ENCODE measurements at places on chromosomes 2 and 18.
A peak's percentile ranks its signal among the peaks of the same experiment; 100 is the strongest.

- peak overlapping the region; percentile 92 for H3K4me3 ChIP-seq
- DNase-seq: no peak
- H3K27me3 ChIP-seq: no peaks in the 10 kb centered on the region
- H3K27ac ChIP-seq: peak overlapping the region; percentile 100
- peaks cover 52% of the 10 kb centered on the region for H3K36me3 ChIP-seq
- peaks cover 58% of the 10 kb centered on the region for H3K4me1 ChIP-seq
Observed at GRCh38 chr2:61535449-61535848, 2.7 kb downstream of the XPO1 start.

DNA sequence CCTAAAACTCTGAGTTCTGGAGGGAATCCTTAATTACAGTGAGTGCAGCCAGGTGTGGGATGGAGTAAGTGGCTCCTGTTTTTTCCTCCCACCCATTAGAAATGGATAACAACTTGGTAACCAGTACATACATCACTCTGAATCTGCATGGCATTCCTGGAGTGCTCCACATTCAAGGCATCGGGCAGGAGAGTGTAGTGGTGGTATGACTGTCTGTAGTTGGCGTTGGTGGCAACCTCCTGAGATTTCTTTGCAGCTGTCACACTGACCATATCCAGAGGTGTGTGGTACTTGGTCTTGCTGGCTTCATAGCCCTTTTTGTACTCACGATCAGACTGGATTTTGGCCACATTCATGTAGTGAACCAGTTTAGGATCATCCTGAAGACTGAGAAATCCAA is 68.3 kb downstream of the NEB start:
- no peak overlapping the region for H3K27ac ChIP-seq
- no peaks in the 10 kb centered on the region for H3K36me3 ChIP-seq
- no peak for DNase-seq

- H3K27me3 ChIP-seq: peaks cover 12% of the 10 kb centered on the region
- peaks cover 54% of the 10 kb centered on the region for H3K4me1 ChIP-seq
- no peak for DNase-seq
- H3K36me3 ChIP-seq: peaks cover 16% of the 10 kb centered on the region
- H3K27ac ChIP-seq: peak overlapping the region; percentile 98
Observed at GRCh38 chr2:42360493-42360889, 526 bp downstream of the COX7A2L start.

DNA sequence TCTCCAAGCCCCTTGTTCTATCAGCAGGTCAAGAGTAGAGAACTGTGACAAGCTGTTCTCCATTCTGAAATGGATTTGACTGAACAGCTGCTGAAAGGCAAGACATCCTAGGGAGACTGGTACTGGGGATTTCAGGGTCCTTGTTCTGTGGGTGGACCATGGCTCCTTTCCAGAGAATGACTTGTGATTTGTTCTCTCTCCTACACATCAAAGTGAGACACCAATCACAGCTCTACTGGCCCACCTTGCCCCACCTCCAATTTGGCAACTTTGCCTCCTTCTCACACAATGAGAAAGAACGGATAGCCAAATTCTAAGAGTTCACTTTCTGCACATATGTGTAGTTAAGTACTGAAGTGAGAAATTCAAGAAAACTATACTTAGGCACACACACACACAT is 67.4 kb downstream of the BCL11A start:
- H3K27me3 ChIP-seq: peaks cover 32% of the 10 kb centered on the region
- no peak overlapping the region for H3K4me3 ChIP-seq
- no peak for DNase-seq
- no peak overlapping the region for H3K27ac ChIP-seq
- no peaks in the 10 kb centered on the region for H3K4me1 ChIP-seq
- no peaks in the 10 kb centered on the region for H3K36me3 ChIP-seq

DNA sequence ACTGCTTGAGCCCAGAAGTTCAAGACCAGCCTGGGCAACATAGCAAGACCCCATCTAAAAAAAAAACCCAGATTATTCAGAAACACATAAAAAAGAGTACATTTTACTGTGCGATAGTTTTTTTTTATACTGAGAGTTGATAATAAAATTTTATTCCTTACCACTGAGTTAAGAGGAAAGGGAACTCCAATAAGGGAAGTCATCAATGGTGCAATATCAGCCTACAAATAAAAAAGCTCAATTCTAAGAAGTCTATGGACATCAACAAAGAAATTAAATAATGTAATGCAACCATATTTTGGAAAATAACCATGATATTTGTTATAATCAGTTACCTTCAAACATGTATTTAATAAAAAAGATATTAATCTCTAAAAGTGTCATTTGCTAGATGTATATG is 46.6 kb downstream of the PIGN start:
- no peak overlapping the region for H3K27ac ChIP-seq
- no peaks in the 10 kb centered on the region for H3K27me3 ChIP-seq
- DNase-seq: no peak
- no peak overlapping the region for H3K4me3 ChIP-seq
- H3K36me3 ChIP-seq: peaks cover 15% of the 10 kb centered on the region

DNA sequence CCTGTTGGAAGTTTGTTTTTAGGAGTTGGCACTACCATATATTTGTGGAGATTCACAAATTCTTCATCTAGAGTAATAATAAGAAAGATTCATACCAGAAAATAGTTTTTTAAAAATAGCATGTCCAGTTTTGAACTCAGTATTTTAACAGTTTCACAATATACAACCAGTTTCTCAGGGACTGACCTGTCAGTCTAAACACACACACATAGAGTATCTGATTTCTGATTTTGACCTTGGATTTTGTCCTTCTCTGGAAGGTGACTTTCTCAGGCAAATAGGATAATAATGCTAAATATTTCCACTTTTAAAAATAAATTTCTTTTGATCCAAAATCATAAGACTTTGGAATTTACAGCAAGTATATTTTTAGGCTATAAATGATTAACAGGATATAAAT is 32.0 kb downstream of the MFSD6 start:
- H3K27ac ChIP-seq: no peak overlapping the region
- peaks cover 30% of the 10 kb centered on the region for H3K36me3 ChIP-seq
- DNase-seq: no peak
- H3K4me1 ChIP-seq: peaks cover 90% of the 10 kb centered on the region
- no peaks in the 10 kb centered on the region for H3K27me3 ChIP-seq

- DNase-seq: no peak
- H3K4me3 ChIP-seq: no peak overlapping the region
- no peaks in the 10 kb centered on the region for H3K36me3 ChIP-seq
- H3K4me1 ChIP-seq: no peaks in the 10 kb centered on the region
- no peak overlapping the region for H3K27ac ChIP-seq
- no peaks in the 10 kb centered on the region for H3K27me3 ChIP-seq
Observed at GRCh38 chr2:149924028-149924427, 336.5 kb upstream of the MMADHC start.

DNA sequence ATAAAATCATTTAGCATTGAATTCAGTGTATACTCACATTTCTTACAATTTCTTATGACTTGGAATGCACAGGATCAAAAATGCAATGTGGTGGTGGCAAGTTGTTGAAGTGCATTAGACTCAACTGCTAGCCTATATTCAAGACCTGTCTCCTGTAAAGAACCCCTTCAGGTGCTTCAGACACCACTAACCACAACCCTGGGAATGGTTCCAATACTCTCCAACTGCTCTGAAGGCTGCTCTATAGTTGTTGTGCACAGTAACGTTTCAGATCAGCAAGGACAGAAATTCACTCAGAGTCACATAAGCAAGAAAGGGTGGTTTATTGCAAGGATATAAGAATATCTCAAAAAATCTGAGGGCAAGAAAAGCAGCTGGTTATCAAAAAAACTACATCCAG is 6.5 kb downstream of the GKN1 start:
- H3K27ac ChIP-seq: no peak overlapping the region
- H3K36me3 ChIP-seq: no peaks in the 10 kb centered on the region
- no peak overlapping the region for H3K4me3 ChIP-seq
- no peak for DNase-seq
- peaks cover 54% of the 10 kb centered on the region for H3K27me3 ChIP-seq

DNA sequence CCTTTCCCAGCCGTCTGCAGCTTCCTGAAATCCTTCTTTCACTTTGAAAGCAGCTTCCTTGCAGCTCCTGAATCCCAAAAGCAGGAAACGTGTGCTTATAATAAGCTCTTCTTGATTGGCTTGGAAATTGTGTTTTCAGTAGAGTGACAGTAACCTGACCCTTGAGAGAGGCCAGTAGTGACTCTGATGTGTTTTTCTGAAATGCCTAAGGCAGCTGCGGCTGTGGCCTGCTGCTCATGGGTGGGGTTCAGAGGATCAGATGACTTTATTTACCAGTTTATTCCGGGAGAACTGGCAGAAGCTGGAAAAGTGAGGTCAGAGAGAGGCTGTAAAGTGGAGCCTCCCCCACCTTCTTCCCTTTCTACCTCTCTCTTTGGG is 31.9 kb upstream of the RPIA start:
- H3K4me3 ChIP-seq: no peak overlapping the region
- H3K27ac ChIP-seq: no peak overlapping the region
- DNase-seq: no peak
- peaks cover 5% of the 10 kb centered on the region for H3K36me3 ChIP-seq
- H3K4me1 ChIP-seq: no peaks in the 10 kb centered on the region
- H3K27me3 ChIP-seq: no peaks in the 10 kb centered on the region

GRCh38 chr2:218732052-218732760 is 21.6 kb downstream of the TTLL4 start:
- no peak overlapping the region for H3K4me3 ChIP-seq
- H3K36me3 ChIP-seq: peaks cover 12% of the 10 kb centered on the region
- no peak overlapping the region for H3K27ac ChIP-seq
- DNase-seq: no peak
- peaks cover 7% of the 10 kb centered on the region for H3K4me1 ChIP-seq

- no peak for DNase-seq
Observed at GRCh38 chr2:231397011-231397927, 1.8 kb downstream of the B3GNT7 start.

- H3K36me3 ChIP-seq: no peaks in the 10 kb centered on the region
- no peak for DNase-seq
- no peak overlapping the region for H3K4me3 ChIP-seq
- H3K27ac ChIP-seq: no peak overlapping the region
Observed at GRCh38 chr2:105977807-105978206, 216.3 kb downstream of the UXS1 start.

GRCh38 chr18:41940506-41941215 is 14.4 kb upstream of the PIK3C3 start:
- peaks cover 43% of the 10 kb centered on the region for H3K27me3 ChIP-seq
- DNase-seq: no peak
- H3K36me3 ChIP-seq: no peaks in the 10 kb centered on the region
- no peak overlapping the region for H3K27ac ChIP-seq

DNA sequence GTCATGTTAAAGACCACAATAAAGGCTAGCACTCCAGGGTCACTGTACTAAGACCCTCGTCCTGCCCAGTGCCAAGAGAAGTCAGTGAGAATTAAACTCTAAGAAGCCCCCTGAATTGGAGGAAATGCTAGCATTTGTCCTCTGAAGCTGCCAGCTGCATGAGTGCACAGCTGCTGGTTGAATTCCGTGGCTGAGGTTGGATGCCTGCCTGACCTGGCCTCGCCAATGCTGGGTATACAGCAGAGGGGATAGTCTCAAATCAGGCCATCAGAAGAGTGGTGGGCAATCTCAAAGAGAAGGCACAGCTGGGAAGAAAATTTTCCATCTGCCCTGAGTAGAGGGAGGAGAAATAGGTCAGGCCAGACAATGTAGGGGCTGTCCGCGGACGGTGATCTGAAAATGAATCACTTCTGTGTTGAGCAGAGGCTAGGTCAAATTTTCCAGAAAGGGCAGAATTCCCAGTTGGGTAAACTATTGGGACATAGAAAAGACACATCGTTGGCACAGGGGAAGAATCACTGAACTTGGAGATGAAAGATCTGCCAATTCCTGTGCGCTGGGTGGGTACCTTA is 110.5 kb upstream of the AGAP1 start:
- no peaks in the 10 kb centered on the region for H3K4me1 ChIP-seq
- no peak overlapping the region for H3K4me3 ChIP-seq
- no peak overlapping the region for H3K27ac ChIP-seq
- peaks cover 14% of the 10 kb centered on the region for H3K27me3 ChIP-seq
- H3K36me3 ChIP-seq: no peaks in the 10 kb centered on the region

GRCh38 chr2:60358476-60358875 is 195.0 kb downstream of the BCL11A start:
- H3K4me1 ChIP-seq: no peaks in the 10 kb centered on the region
- no peak overlapping the region for H3K27ac ChIP-seq
- H3K4me3 ChIP-seq: no peak overlapping the region

- H3K36me3 ChIP-seq: no peaks in the 10 kb centered on the region
- H3K27me3 ChIP-seq: no peaks in the 10 kb centered on the region
- H3K27ac ChIP-seq: no peak overlapping the region
- no peaks in the 10 kb centered on the region for H3K4me1 ChIP-seq
- no peak overlapping the region for H3K4me3 ChIP-seq
Observed at GRCh38 chr2:204849892-204850291, 304.6 kb downstream of the PARD3B start.

Data from effector memory CD8-positive, alpha-beta T cell (primary cell).